ENCODE measurements at places on chromosomes 12 and 14.

GRCh38 chr12:103852498-103852997 is 11.5 kb upstream of the NT5DC3 start:
- DNase-seq, result no peak

DNA sequence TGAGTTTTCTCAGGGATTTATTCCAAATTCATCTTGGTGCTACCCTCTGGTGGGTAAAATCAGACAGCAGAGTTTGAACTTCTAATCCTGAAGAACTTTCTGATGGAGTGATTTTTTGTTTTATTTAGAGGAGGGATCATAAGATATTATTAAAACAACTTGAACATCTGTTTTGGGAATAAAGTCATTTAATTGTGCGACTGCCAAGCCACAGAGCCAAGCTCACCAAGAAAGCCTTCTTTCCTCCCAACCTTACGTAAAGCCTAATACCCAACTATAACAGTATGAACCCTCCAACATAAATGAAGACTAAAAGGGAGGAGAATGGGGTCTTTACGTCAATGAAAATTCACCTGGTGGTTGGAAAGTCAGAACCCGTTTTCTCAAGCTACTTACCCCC is 205.5 kb upstream of the IGF1 start:
- no peak for DNase-seq

- no peak for DNase-seq
Measured at GRCh38 chr12:27879708-27880107, 92.8 kb downstream of the PTHLH start.

DNA sequence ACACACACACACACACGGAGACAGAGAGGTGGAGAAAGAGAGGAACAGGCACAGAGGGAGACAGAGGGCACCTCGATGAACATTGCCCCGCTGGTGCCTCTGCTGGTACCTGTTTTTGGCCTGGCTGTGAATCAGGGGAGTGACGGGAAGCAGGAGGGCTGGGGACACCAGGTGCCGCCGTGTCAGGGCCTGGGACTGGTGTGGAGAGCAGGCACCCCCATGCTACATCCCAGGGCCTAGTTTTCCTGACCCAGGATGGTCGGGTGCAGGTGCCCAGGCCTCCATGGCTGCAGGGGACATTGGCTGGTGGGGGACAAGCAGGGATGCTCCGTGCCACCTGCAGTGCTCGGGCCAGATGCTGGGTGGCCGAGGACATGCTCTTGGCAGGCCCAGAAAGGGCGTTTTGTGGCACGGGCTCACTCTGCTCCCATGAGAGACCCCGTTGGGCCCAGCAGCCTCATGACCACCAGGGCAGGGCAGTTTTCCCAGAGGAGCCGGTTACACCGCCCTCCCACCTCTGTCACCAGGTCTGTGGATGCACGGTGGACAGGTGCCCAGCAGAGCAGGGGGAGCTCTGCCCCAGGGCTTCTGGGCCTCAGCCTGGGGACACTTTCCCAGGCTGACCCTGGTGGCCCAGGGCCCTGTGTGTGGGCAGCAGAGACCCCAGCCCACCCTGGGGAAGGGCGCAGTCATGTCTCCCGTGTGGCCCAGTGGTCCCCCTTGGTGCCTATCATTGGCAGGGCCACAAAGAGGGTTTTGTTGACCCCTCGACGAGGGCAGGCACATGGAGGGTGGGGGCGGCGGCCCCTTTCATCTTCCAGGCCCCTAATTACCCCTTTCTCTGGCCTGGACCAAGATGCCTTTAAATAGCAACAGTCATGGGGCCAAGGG is 207.5 kb upstream of the RTL1 start:
- no peak for DNase-seq

- no peak for DNase-seq
Measured at GRCh38 chr12:2490831-2491230, 303.9 kb upstream of the FKBP4 start.

GRCh38 chr14:100091386-100091785 is 26.2 kb downstream of the EVL start:
- no peak for DNase-seq

GRCh38 chr14:38047195-38047902 is 160.4 kb upstream of the SSTR1 start:
- no peak for DNase-seq

- no peak for DNase-seq
Measured at GRCh38 chr12:6605421-6606330, 1.5 kb downstream of the CHD4 start.

DNA sequence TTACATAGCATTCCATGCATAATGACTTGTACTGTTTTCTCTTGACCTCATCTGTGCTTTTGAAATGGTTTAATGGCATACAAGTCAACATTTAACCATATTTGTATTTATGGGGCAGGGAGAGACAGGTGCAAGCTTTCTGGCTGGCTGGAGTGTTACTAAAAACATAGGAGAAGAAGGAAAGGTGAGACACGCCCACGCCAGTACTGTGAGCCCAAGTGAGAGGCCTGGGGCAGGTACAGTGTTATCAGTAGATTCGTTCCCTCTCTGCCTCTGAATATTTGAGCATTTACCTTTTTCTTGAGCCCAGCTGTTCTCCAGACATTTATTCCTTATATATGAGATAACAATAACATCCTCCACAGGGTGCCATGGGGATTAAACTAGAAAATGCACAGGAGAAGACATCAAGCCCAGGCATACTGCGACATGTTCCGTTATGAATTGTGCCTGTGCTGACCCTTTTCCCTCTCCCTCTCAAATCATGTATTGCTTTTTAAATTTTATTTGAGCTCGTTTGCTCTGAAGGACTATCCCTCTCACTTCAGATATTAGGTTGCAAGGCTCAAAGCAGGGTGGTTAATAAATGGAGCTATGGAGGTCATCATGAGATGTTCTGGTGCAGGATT is 34.6 kb upstream of the TUBA1C start:
- DNase-seq, result no peak

DNA sequence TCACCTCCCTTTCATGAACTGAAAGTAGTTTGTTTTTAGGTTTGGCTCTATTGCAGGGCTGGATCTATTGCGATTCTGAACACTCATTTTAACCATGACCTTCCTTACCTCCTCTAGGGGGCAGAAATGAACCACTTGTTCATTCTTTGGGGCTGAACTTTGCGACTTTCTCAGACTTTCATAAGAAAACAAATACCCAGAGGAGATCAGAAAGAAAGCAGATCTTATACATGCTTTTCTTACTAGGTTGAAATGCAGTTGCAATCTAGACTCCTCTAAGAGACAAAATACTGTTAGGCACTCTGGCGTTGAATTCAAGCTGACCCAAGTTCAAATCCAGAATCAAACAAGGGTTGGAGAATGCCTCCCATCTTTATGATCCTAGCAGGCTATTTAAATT is 32.6 kb upstream of the PLEKHG3 start:
- no peak for DNase-seq

- DNase-seq, result no peak
Measured at GRCh38 chr12:83784298-83784890, 1097.7 kb downstream of the TMTC2 start.

GRCh38 chr14:94594441-94594840 is 13.2 kb downstream of the SERPINA5 start:
- no peak for DNase-seq

- no peak for DNase-seq
Measured at GRCh38 chr14:31877255-31877798, 199.8 kb upstream of the ARHGAP5 start.

DNA sequence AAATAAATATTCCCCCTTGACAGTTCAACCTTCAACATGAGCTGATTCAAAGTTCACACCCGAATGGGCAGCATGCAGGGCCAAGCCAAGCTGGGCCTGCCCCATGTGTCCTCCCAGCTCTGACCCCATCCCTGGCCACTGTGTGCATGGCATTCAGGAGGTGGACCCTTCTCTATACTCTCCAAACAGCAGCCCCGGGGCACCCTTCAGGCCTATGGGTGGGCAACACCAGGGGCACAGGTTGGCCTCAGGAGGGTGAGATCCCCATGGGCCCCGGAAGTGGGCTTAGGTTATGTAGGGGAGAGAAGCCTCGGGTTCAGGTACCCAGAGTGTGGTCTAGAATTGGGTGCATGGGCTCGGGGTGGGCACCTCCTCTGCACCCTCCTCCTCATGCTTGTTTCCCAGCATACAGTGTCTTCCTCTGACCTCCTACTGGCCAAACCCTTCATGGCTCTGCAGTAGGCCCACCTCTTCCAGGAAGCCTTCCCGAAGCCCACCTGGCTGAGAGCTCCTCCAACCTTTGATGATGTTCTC is 31.5 kb upstream of the BCL7A start:
- DNase-seq, result no peak

DNA sequence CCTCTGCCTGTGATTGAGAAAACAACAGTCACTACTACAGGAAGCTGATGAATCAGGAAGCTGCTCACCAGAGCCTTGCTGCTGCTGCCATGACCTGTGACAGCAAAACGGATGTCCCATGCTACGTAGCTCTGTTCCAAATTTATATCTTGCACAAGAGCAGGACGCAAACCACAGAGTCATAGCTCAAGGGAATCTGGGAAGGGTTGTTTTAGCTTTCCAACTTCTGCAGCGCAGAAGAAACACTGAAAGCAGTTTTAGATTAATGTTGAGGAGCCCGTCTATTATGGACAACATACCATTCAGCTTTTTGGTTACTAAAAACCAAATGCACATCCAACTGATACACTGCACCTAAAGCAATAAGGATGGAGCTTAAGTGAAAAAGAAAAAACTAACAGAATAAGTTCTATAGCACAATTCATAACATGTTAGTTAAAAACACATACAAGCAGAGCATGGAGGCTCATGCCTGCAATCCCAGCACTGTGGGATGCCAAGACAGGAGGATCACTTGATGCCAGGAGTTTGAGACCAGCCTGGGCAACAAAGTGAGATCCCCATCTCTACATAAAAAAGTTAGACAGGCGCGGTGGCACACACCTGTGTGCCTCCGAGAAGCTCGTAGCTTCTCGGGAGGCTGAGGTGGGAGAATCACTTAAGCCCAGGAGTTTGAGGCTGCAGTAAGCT is 1.7 kb upstream of the ANKRD33 start:
- DNase-seq, result peak; percentile 70

DNA sequence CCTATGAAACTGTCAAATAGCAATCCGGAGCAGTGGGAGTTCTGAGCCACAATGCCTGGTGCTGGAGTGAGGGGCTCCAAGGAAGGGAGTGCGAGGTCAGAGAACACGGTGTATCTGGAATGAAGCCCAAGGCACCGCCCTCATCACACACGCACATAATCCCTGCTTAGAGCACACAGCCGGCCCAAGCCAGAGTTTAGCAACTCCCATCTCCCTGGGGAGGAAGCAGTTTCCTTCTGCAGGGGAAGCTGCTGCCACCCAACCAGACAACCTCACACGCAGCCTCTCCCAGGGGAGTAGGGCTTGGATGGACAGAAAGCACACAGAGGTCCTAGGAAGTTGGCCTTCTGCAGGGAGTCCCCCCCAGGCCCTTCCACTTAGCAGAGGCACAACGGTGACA is 31.3 kb downstream of the ACTN1 start:
- no peak for DNase-seq

GRCh38 chr12:114403011-114403689 is 2.8 kb downstream of the TBX5 start:
- DNase-seq, result no peak

- DNase-seq, result no peak
Measured at GRCh38 chr14:73491256-73492042, 716 bp downstream of the RIOX1 start.

GRCh38 chr12:85633491-85633890 is 202.7 kb downstream of the RASSF9 start:
- DNase-seq, result no peak

DNA sequence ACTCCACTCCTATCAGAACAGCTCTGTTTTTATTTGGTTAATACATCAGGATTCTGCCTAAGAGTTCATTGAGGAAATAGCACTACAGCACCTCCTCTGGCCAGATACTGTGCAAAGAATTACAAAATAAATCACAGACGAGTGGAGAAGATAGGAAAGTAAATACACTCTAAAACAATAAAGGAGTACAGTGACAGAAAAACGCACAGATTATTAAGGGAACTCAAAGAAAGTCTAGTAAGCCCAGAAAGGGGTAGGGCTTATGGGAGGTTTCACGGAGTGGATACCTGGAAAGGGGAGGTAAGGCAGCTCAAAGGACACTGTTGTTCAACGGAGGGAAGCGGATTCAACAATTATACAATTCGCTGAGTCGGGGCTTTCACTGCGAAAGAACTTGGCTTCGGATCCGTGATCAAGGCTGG is 5.5 kb downstream of the OR10AD1 start:
- no peak for DNase-seq

DNA sequence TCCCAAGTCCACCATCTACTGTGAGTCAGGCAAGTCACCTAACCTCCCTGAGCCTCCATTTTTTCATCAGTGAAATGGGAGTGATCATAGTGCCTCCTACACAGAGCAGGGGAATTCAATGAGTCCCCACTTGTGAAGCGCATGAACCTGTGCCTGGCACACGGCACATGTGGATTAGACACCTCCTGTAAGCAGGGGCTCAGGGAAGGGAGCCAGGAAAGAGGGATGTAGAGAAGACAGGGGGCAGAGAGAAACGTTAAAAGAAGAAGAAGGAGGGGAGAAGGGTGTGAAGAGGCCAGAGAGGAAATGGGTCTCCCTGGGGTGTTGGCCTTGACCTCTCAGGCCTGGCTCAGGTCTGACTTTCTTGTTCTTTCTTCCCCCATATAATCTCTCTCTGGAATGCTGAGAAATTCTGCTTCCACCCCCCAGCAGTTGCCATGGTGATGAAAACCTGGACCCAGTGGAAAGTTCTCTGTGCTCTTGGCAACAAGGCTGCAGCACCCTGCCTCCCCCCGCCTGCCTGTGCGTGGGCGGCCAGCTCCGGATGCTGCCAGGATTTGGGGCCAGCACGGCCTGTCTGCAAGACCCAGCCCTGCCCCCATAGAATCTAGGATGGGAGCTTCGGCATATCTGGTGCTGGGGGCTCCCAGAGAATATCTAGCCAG is 94.5 kb downstream of the CALM1 start:
- DNase-seq, result no peak

DNA sequence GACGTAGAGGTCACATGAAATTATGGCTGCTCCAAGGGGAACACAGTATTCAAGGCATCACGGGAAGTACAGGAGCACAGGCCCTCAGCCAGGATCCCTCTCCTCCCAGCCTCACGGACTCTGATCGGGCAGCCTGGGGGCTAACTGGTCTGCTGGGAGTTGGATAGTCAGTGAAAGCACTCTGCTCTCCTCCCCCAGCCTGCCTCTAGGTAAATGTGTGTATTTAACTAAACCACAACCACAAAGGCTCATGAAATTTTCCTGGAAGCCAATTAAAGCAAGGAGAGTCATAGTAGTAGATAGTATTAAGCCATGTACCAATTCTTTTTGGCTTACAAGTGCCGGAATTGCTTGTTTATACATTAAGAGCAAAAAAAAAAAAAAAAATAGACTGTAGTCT is 254.3 kb downstream of the MSRB3 start:
- DNase-seq, result no peak

DNA sequence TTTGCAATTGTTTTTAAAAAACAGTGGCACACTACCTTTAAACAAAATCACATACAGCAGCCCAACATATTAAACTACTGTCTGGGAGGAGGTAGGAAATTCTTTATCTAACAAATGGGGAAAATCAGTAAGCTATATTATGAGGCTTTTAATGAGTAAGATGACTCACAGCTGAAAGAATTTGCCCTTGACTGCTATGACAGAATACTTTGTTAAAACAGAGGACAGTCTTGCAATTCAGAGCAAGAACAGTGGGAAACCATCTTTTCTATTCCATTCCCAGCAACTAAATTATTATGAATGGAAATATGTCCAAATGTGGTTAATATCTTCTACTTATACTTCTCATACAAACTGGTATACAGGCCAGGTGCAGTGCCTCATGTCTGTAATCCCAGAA is 49.2 kb upstream of the SGPP1 start:
- no peak for DNase-seq

All from brain pericyte (primary cell).